ENCODE measurements at places on chromosomes 4 and X.

GRCh38 chr4:59945277-59945676 lies 1254.8 kb upstream of the ADGRL3 start:
- H3K4me1 ChIP-seq = no peaks in the 10 kb centered on the region
- H3K27me3 ChIP-seq = no peaks in the 10 kb centered on the region
- H3K4me3 ChIP-seq = no peak overlapping the region
- no peak overlapping the region for H3K27ac ChIP-seq
- no peaks in the 10 kb centered on the region for H3K36me3 ChIP-seq
- DNase-seq = no peak

DNA sequence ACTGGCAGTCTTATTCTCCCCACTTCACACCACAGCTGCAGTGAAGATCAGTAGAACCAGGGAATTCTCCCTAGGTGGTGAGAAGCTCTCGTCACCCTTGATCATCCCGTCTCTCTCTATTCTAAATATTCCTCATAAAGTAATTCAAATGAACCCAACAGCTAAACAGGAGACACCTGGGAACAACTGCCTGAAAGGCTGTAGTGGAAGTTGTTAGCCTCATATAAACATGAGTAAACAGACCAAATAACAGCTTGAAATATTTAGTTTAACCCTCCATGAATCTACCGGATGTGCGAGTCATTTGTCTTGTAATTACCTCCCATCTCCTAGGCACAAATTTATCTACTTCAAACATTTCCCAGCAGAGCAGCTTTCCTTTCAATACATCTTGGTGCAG lies 30.4 kb upstream of the APELA start:
- no peaks in the 10 kb centered on the region for H3K36me3 ChIP-seq
- no peak overlapping the region for H3K4me3 ChIP-seq
- no peak for DNase-seq
- H3K27ac ChIP-seq = no peak overlapping the region
- H3K27me3 ChIP-seq = no peaks in the 10 kb centered on the region

- no peaks in the 10 kb centered on the region for H3K4me1 ChIP-seq
- no peak overlapping the region for H3K27ac ChIP-seq
- no peaks in the 10 kb centered on the region for H3K36me3 ChIP-seq
- H3K4me3 ChIP-seq = no peak overlapping the region
- H3K27me3 ChIP-seq = no peaks in the 10 kb centered on the region
Observed at GRCh38 chr4:69617083-69617694, 22.3 kb downstream of the UGT2A2 start.

DNA sequence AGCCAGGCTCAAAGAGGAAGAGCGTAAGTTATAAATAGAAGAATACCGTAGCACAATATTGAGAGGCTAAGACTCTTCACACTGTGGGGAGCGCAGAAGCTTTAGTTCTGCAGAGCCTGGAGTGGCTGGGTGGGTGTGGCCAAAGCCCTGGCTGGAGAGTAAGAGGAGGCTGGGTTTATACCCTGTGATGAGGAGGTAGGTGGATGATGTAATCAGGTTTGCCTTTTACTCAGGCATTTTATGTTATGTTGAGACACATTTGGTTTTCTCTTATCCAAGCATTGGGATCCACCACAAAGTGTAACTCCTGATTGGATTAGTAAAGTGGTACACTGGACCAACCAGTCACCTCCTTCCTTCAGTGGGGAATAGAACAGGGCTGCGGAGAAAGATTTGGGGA lies 13.9 kb downstream of the CDS1 start:
- no peaks in the 10 kb centered on the region for H3K36me3 ChIP-seq
- H3K27me3 ChIP-seq = peaks cover 20% of the 10 kb centered on the region
- no peak overlapping the region for H3K4me3 ChIP-seq
- DNase-seq = no peak
- no peak overlapping the region for H3K27ac ChIP-seq

DNA sequence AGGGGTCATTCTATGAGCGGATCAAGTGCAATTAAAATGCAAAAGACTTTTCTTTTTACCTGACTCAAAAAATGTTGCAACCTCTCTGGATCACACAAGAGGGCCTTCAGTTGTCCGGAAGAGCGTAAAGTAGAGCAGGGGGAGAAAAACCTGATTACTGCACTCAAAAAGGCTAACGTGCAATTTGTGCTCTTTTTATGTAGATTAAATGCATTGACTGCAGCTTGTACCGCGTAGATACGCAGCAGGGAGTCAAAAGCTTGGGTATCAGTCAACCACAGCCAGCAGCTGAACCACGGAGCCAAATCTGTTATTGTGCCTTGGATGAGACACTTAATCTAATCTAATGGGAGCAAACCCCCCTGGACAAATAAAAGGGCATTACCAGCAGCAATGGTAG lies 107.3 kb upstream of the RAI2 start:
- H3K27me3 ChIP-seq = no peaks in the 10 kb centered on the region
- H3K4me1 ChIP-seq = no peaks in the 10 kb centered on the region
- H3K36me3 ChIP-seq = no peaks in the 10 kb centered on the region

DNA sequence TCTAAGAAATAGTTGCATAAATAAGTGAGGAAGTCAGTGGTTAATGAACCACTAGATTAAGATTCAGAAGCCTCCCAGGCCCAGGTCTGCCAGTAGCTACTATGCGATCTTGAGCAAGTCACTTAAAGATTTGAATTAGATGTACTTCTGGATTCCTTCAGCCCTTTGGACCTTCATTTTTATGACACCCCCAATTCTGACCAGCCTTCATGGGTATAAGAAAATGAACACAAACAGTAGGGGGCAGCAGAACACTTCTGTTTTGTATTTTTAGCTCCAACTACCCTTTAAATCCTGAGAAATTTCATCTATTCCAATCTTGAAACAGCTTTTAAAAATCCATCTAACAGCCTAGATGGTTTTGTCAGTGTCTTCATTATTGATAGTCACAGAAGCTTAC lies 19.0 kb downstream of the TMEM47 start:
- no peaks in the 10 kb centered on the region for H3K4me1 ChIP-seq
- H3K36me3 ChIP-seq = no peaks in the 10 kb centered on the region
- H3K27ac ChIP-seq = no peak overlapping the region
- H3K4me3 ChIP-seq = no peak overlapping the region
- no peaks in the 10 kb centered on the region for H3K27me3 ChIP-seq
